Activated CD4-positive, alpha-beta T cell treated with anti-CD3 and anti-CD28 coated beads, Interleukin-2, amount 10 ng/mL, durations not matched to agents 24 days and 14 days (primary cell): ENCODE measurements at places on chromosomes 1 and 21.

GRCh38 chr1:88061492-88062177, 622.4 kb upstream of the PKN2 start:
- H3K27ac ChIP-seq: no peak overlapping the region
- H3K27me3 ChIP-seq: no peaks in the 10 kb centered on the region
- no peaks in the 10 kb centered on the region for H3K36me3 ChIP-seq
- peak; percentile 63 for DNase-seq
- H3K4me3 ChIP-seq: no peak overlapping the region

GRCh38 chr1:202835548-202836072, 24.9 kb downstream of the PCAT6 start:
- H3K4me1 ChIP-seq: peaks cover 47% of the 10 kb centered on the region
- peak; percentile 86 for DNase-seq
- H3K27me3 ChIP-seq: no peaks in the 10 kb centered on the region
- H3K36me3 ChIP-seq: no peaks in the 10 kb centered on the region

DNA sequence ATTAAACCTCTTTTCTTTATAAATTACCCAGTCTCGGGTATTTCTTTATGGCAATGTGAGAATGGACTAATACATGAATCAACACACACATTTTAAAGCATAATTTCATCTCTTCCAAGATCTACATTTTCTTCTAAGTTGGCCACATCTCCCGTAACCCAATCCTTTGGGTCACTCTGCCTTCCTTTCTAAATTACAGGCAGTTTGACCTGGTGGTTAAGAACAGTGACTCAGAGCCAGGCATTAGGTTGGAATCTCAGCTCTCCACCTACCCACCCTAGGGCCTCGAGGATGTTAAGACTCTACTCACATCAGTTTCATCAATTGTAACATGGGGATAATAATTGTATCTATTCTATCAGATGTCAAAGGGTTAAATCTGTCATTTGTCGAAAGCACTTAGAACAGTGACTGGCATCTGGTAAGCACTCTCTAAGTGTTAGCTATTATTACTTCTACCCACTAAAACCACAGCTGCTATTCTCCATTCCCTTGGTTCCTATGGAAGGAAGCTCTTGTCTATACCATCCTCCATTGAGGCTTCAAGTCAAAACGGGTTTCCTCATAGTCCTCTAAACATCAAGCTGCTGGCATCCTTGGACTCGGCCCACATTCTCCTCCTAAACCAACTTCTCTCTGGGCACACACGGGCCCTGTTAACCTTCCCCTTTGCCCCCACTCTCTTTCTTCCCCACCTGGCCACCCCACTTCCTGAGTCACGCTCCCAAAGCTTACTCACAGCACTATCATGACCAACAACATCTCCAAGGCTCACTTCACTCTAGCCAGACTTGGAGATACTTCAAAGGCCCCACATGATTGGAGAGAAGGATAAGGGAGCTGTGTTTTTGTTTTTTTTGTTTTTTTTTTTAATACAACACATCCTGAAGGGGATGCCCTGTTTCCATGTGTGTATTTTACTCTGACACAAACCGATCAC, 116.9 kb downstream of the TGFBR3 start:
- H3K27me3 ChIP-seq: peaks cover 2% of the 10 kb centered on the region
- no peak overlapping the region for H3K4me3 ChIP-seq
- peaks cover 4% of the 10 kb centered on the region for H3K36me3 ChIP-seq

- no peaks in the 10 kb centered on the region for H3K27me3 ChIP-seq
- H3K27ac ChIP-seq: no peak overlapping the region
- no peak for DNase-seq
- no peaks in the 10 kb centered on the region for H3K4me1 ChIP-seq
- H3K36me3 ChIP-seq: no peaks in the 10 kb centered on the region
Measured at GRCh38 chr1:37056325-37056724, 22.0 kb upstream of the GRIK3 start.

DNA sequence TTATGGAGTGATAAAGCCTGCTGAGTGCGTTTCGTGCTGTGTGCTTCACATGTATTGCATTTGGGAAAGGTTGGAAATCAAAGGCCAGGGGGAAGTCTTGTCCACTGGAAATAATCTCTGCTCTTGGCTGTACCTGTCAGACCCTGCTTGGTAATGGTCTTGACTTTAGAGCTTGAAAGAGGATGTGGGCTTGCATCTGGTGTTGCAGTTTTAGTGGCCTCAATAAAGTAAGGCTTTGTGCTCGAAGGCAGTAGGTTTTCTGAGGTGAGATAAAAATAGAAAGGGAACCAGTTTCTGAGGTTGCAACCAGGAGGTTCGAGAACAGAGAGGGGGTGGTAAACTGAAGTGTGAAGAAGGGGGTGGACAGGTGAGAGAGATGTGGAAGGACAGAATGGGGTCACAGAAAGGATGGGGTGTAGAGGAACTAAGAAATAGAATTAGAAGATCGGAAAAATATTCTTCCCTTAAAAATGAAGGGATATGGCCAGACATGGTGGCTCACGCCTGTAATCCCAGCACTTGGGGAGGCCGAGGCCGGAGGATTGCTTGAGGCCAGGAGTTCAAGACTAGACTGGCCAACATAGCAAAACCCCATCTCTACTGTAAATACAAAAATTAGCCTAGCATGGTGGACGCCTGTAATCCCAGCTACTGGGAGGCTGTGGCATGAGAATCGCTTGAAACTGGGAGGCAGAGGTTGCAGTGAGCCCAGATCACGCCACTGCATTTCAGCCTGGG, 1.5 kb downstream of the S100PBP start:
- H3K36me3 ChIP-seq: peaks cover 47% of the 10 kb centered on the region
- peaks cover 41% of the 10 kb centered on the region for H3K4me1 ChIP-seq
- H3K27me3 ChIP-seq: no peaks in the 10 kb centered on the region
- H3K4me3 ChIP-seq: peak overlapping the region; percentile 99

DNA sequence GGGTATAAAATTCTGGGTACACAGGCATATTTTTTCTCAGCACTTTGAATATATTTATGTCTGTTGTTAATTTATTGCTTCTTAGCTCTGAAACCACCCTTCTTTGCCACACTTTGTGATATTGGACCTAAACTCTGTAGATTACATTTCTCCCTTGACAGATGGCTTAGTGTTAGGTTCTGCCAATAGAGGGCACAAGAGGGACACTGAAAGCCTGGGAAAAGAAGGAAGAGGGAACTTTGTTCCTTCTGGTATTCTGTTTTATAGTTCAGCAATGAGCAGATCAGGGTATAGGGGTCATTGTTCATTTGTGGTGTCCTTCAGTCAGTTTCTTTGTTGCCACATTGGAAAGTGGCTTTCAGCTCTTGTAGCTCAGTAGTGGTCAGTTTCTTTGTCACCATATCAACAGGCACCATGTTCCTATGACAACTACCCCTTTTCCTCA, 423.5 kb upstream of the PROX1 start:
- no peaks in the 10 kb centered on the region for H3K36me3 ChIP-seq
- H3K4me3 ChIP-seq: no peak overlapping the region
- H3K27me3 ChIP-seq: peaks cover 4% of the 10 kb centered on the region
- DNase-seq: no peak
- no peak overlapping the region for H3K27ac ChIP-seq
- H3K4me1 ChIP-seq: no peaks in the 10 kb centered on the region

- no peaks in the 10 kb centered on the region for H3K4me1 ChIP-seq
- H3K27ac ChIP-seq: no peak overlapping the region
- DNase-seq: no peak
- H3K4me3 ChIP-seq: no peak overlapping the region
Measured at GRCh38 chr1:62588000-62588399, 9.3 kb upstream of the ANGPTL3 start.

GRCh38 chr1:98422816-98423215, 238.7 kb upstream of the SNX7 start:
- H3K4me1 ChIP-seq: no peaks in the 10 kb centered on the region
- H3K27me3 ChIP-seq: no peaks in the 10 kb centered on the region
- no peak for DNase-seq
- no peaks in the 10 kb centered on the region for H3K36me3 ChIP-seq
- H3K27ac ChIP-seq: no peak overlapping the region
- H3K4me3 ChIP-seq: no peak overlapping the region

- peak; percentile 90 for DNase-seq
- H3K27ac ChIP-seq: peak overlapping the region; percentile 84
- peak overlapping the region; percentile 80 for H3K4me3 ChIP-seq
- peaks cover 81% of the 10 kb centered on the region for H3K4me1 ChIP-seq
- no peaks in the 10 kb centered on the region for H3K36me3 ChIP-seq
- no peaks in the 10 kb centered on the region for H3K27me3 ChIP-seq
Measured at GRCh38 chr1:203325026-203325417, 19.7 kb downstream of the BTG2 start.

DNA sequence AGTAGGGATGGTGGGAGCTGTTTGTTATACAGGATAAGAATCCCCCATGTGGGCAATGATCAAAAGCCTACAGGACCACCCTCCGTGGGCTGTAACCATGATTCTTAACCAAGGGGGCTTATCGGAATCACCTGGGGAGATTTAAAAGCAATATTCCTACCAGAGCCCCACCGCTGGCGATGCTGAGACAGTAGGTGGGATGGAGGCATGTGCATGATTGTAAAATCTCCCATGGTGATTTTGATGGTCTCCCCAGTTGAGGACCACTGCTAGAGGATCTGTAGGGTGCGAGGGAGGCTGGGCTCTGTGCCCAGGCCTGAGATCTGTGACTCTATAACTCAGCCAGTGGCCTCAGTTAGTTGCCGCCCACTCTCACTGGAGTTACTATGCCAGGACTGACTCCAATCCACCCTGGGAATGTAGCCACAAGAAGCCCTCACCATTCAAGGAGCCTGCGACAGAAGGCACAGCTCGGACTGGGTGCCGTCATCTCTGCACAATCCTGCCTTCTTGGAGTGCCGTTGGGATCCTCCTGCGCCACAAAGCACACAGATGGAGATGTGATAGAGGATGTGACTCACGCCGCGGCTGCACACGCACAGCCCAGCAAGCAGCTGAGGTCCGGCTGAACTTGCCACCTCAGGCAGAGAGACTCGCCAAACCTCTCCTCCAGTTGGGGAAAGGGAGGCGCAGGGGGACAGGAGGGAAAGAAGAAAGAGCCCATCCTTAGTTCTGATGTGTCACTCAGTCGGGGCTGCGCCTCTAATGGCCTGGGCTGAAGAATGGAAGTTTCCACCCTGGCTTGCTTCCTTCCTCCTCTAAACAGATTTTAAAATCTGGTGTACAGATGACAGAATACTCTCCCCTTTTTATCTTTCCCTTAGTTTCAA, 26.5 kb downstream of the AKNAD1 start:
- H3K4me1 ChIP-seq: peaks cover 7% of the 10 kb centered on the region
- DNase-seq: no peak

DNA sequence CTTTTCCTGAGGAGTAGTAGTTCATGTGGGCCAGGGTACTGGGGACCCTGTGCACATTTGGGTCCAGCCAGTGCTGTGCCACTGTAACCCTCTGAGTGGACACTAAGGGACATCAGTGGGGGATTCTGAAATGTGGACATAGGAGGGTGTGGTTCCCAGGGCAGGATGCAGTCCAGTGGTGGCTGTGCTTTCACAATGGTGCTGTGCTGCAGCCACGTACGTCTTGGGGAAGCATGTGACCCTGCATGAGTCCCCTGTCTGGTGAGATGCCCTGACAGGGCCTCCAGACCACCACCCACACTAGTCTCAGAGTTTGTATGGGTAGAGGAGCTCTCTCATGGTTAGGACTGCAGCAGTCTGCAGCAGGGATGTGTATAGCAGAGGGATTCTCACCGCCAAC, 37.8 kb upstream of the WNT2B start:
- no peak overlapping the region for H3K4me3 ChIP-seq
- no peak overlapping the region for H3K27ac ChIP-seq
- H3K27me3 ChIP-seq: peaks cover 29% of the 10 kb centered on the region
- peaks cover 9% of the 10 kb centered on the region for H3K4me1 ChIP-seq

DNA sequence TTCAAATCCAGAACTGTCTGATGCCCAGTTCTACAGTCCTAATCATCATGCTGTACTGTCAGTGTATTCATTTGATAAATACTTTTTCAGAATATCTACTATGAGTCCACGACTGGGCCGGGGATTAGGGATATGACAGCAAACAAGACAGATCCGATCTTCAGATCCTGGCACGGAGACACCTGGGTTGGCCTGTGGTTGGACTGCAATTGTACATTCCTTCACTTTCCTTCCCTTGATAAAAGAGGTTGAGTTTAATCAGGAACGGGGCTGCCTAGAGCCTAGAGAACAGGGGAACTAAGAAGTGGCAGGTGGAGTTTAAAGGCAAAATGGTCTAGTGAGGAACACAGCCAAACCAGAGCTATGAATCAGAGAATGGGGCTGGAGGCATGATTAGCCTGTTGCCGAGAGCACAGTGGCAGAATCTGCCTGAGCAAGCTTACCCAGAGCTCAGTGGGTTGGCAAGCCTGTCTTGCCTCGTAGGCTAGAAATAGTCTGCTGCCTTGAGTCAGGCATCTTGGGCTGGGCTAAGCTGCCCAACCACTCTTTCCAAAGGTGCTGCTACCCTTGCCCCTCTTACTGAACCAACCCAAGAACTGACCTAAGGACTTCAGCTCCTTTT, 38.1 kb upstream of the PTCH2 start:
- H3K27me3 ChIP-seq: no peaks in the 10 kb centered on the region
- H3K36me3 ChIP-seq: peaks cover 39% of the 10 kb centered on the region
- no peak overlapping the region for H3K4me3 ChIP-seq
- no peaks in the 10 kb centered on the region for H3K4me1 ChIP-seq
- H3K27ac ChIP-seq: no peak overlapping the region
- no peak for DNase-seq

DNA sequence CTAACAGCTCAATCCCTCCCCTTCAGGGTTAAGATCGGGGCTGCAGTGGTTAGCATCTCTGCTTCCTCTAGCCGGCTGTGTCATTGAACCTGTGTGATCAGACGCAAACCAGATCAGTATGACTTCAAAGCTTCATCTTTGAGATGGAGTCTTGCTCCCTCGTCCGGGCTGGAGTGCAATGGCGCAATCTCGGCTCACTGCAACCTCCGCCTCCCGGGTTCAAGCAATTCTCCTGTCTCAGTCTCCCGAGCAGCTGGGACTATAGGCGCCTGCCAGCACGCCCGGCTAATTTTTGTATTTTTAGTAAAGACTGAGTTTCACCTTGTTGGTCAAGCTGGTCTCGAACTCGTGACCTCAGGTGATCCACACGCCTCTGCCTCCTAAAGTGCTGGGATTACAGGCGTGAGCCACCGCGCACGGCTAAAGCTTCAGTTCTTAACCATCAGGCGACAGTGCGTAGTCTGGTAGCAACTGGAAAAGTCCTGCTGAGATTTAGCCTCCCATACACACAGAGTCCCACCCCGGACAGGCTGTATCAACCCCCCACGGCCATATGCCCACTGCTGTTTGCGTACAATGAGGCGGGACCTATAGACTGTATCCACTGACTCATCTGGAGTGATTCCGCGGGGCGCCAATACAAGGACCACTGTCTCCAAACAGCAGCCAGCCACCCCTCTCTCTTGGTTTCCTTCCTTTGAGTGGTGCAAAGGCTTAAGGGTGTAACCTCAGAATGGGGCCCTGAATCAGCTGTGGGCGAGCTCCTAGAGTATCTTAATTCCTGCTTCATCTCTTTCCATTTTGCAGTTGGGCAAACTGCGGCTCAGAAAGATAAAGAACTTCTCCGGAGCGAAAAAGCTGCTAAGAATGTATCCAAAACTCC, 23.3 kb downstream of the CELA3A start:
- DNase-seq: peak; percentile 93
- H3K27ac ChIP-seq: peak overlapping the region; percentile 100
- no peaks in the 10 kb centered on the region for H3K27me3 ChIP-seq

- no peak overlapping the region for H3K27ac ChIP-seq
- no peaks in the 10 kb centered on the region for H3K36me3 ChIP-seq
- no peak for DNase-seq
- H3K27me3 ChIP-seq: no peaks in the 10 kb centered on the region
Measured at GRCh38 chr1:98939471-98939870, 65.2 kb downstream of the PLPPR5 start.

GRCh38 chr21:39484711-39485276, 33.0 kb downstream of the SH3BGR start:
- H3K27ac ChIP-seq: no peak overlapping the region
- no peaks in the 10 kb centered on the region for H3K27me3 ChIP-seq
- H3K4me3 ChIP-seq: no peak overlapping the region
- H3K4me1 ChIP-seq: no peaks in the 10 kb centered on the region
